RCC 7860 (cell line): ENCODE measurements at places on chromosomes 1 and 21.

DNA sequence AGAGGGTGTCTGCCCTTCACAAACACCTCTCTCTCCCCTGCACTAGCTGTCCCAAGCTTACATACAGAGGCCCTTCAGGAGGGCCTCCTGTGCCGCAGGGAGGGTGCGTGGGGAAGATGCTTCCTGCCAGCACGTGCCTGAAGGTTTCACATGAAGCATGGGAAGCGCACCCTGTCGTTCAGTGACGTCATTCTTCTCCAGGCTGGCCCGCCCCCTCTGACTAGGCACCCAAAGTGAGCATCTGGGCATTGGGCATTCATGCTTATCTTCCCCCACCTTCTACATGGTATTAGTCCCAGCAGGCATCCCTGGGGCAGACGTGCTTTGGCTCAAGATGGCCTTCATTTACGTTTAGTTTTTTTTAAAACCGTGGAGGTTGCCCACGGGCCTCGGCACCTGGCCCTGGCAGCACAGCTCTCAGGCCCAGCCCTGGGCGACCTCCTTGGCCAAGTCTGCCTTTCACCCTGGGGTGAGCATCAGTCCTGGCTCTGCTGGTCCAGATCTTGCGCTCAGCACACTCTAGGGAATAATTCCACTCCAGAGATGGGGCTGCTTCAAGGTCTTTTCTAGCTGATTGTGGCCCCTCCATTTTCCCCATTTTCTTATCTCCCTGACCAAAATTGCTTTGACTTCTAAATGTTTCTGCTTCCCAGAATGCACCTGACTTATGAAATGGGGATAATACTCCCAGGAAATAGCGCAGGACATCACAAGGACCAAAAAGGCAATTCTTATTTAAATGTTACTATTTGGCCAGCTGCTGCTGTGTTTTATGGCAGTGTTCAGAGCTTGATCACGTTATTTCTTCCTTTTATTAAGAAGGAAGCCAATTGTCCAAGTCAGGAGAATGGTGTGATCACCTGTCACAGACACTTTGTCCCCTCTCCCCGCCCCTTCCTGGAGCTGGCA, 6.1 kb downstream of the NPPA start:
- DNase-seq, result no peak

DNA sequence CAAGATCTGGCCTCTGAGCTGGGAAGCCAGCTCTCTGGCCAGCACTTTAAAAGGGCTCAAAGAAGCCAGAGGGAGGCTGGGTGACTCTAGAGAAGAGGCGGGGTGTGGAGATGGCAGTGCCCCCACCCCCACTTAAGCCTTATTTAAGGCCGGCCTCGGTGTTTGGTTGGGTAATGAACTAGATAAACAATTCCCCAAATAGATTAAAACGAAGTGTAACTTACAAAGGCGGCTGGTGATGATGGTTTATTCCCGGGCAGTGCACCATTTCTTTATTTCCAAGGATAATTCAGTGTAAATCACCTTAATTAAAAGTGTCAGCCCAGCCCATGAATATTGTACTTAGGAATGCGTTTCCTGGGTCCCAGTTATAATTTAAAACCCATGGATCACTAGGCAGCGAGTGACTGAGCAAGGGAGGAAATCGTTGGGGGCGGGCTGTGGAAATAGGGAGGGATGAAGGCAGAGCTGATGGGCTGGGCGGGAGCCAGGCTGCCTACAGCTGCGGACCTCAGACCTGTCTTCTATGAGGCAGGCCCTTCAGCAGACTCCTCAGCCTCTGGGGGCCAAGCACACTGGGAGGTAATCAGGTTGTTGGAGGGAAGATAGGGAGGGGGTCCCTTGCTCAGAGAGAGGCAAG, 54.9 kb downstream of the TMEM53 start:
- DNase-seq, result peak; percentile 72

DNA sequence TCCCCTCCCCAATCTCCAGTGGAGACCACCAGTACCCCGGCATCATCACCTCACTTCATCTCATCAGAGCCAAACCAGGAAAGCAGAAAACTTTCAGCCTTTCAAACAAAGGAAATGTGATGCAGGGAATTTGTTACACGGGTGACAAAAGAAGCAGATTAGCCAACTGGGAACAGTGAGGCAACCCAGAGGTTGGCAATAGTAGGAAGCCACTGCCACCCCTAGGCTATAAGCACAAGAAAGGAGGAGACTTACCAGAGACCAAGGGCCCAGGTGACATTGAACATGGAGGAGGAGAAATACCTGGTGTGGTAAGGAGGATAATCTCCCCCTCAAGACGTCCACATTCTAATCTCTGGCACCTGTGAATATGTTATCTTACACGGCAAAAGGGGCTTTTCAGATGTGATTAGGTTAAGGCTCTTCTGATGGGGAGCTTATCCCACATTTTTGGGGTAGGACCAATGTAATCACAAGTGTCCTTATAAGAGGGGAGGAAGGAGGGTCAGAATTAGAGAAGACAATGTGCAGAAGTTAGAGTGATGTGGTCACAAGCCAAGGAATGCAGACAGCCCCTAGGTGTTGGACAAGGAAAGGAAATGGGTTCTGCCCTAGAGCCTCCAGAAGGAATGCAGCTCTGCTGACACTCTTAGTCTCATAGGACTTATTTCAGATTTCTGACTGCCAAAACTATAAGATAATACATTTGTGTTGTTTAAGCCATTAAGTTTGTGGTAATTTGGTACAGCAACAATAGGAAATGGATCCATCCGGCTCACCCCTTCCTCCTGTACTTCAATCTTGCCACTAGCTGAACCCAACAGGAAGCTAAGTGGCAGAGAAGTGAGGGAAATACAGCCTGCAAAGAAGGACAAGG, 83.6 kb upstream of the VAV3 start:
- no peak for DNase-seq

GRCh38 chr21:25409978-25410377, 197.3 kb downstream of the MRPL39 start:
- no peak for DNase-seq

DNA sequence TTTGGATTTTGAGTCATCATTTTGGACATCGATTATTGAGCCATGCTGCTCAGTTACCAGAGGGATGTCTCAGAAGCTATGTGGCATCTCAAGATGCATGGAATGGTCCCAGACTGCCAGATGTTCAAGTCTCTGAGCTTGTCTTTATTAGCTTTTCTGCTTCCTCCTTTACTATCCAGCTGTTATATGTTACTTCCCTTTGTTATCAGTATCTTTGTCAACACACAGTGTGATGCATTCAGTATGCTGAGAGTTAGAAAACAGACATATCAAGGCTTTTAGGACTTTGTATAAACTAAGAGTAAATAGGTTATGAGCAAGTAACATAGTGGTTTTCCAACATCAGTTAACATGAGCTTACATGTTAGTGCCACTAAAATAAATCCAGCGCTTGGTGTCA, 474.5 kb downstream of the DSCAM start:
- DNase-seq, result no peak

GRCh38 chr1:184162281-184162680, 110.8 kb downstream of the TSEN15 start:
- no peak for DNase-seq

DNA sequence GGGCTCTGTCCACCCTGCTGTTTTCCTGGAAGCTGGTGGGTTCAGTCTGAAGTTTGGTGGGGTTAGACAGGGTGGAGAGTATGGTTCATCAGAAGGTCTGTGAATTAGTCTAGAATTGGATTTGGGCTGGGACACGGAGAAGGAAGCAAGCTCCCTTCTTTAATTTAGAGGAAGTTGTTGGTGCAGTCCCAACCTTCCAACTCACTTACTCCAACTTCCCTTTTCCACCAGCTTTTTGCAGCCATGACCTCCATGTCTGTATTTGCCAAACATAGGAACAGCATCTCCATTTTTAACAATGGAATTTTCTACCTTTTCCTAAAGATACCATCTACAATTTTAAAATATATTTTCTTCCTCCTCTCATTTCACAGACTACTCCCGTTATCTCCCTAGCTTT, 28.5 kb upstream of the PRELP start:
- no peak for DNase-seq

- DNase-seq, result no peak
Measured at GRCh38 chr21:46005081-46005480, 23.5 kb downstream of the COL6A1 start.

DNA sequence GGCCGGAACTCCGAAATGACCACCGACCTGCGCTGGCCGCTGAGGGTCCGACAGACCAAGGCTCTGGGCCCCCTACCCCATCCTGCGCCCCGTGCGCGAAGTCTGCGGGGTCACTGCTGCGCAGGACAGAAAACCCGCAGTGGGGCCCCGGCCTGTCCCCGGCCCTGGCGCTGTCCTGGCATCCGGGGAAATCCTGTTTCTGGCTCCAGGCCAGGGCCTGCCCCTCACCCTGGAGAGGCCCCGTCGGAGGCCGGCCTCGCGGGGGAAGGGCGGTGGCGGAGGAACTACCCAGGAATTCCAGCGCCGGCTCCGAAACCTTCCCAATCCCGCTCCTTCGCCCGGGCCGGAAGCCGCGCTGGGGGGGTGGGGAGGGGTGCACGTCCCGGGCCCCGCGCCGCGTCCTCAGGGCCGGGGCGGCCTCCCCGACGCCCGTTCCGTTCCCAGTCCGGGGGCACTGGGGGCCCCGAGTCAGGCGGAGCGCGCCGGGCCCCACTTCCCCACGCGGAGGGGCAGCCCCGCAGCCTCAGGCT, 77.0 kb downstream of the MORN1 start:
- no peak for DNase-seq

- no peak for DNase-seq
Measured at GRCh38 chr1:1594602-1595260, 5.2 kb downstream of the FNDC10 start.

GRCh38 chr1:160779626-160780397, 16.2 kb upstream of the LY9 start:
- no peak for DNase-seq

GRCh38 chr1:36834586-36834985, 199.7 kb downstream of the GRIK3 start:
- DNase-seq, result no peak

- no peak for DNase-seq
Measured at GRCh38 chr1:196306421-196306820, 301.8 kb downstream of the KCNT2 start.

DNA sequence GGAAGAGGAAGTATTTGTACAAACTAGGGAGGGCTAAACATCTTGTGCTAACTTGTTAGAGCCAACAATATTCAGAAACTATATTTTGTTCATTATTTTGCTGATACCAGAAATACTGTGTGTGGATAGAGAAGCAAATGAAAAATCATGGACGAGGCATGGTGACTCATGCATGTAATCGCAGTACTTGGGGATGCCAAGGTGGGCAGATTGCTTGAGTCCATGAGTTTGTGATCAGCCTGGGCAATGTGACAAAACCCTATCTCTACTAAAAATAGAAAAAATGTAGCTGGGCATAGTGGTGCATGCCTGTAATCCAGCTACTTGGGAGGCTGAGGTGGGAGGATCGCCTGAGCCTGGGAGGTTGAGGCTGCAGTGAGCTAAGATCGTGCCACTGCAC, 13.4 kb downstream of the LRRC41 start:
- no peak for DNase-seq

- no peak for DNase-seq
Measured at GRCh38 chr1:26066160-26066559, 1.3 kb downstream of the TRIM63 start.
